ENCODE measurements at places on chromosomes 7 and 10.

DNA sequence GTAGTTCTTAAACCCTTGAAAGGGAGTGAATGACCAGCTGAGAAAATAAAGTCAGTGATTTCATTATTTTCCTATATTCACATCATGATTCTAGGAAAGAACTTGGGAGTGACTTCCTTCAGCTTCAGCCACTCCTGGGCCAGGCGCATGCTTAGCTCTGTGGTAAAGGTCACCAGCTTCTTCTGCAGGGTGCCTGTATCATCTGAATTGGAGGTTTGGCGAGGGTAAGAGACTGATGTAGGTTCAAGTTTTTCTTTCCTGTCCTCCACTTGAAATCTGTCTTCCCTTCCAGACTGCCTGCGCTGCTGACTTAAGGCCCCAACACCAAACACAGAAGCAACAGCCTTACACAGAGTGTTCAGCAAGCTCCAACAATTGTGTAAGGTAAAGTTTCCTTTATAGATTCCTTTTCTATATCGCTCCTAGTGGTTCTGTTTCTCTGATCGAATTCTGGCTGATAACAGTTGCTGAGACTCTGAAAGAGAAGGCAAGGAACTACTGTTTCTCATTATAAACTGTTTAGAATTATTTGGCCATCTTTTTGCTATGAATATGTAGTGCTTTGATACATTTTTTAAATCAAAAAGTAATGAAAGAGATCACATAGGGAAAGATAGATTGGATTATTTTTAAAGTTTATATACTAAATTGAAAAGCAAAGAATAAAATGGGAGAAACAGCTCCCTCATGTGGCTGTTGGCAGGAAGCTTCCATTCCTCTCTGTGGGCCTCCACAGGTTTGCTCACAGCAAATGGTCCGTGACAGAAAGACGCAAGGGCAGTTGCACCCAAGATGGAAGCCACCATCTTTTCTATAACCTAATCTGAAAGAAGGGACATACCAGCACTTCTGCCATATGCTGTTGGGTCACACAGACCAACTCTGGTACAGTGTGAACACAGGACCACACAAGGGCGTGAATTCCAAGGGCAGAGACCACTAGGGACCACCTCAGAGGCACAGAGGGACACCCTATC, 14.0 kb downstream of the GATAD1 start:
- DNase-seq = peak; percentile 3

DNA sequence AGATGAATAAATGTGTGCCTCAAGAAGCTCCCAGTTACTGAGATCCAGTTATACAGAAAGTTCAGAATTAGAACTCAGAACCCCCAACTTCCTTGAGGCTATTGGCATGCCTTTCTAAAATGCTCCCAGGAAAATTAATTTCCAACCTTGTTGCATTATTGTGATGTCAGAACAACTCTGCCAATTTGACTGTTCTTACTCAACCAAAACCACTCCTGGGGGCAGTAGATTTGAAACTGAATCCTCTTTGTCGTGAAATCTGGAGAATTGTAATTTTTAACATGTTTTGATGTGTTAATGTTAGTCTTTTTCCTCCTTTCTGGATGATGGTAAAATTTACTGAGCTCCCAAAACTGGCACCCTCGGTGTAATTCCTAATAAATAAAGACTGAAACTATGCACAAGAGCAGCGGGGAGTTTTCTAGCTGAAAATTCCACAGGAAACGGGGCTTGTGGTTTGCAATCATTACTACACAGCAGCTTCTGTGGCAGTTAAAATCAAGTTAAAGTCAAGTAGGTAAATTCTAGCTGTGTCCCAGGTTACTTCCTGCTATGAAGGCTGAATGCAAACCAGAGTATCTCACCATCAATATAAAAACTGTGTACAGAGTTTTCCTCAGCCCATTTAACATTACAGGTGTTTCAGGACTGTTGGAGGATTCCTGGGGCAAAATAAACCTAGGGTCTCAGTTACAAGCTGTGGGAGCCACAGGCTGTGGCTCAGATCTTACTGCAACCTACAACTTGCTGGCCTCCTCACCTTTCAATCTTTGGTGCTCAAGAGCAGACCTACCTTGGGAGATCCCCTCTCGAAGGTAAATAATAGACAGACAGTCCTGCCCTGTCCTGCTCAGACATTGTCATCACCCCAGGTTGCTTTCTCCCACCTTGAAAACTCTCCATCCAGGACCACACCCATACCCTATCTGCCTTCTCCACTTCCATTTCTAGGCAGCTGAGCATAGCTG, 156.3 kb upstream of the KMT2E start:
- no peak for DNase-seq

- DNase-seq = no peak
These were observed 76.0 kb upstream of the FAM20C start for GRCh38 chr7:116188-116981.

DNA sequence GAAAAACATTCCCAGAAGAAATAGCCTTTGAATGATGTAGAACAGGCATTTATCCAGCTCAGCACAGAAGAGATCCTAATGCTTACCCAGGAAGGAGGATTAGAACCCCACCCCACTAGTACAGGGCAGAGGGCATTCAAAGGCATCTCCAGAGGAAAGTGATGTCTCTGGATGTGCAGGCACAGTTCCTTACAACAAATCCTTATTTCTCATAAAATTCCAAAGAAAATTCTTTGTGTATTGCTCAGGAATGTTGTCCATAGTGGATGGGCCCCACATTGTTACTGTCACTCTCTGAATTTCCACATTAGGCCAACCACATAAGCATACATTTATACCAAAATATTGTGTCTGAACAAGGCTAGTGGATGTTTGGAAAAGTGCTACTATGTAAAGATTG, 243.0 kb downstream of the ADRA2A start:
- DNase-seq = no peak

DNA sequence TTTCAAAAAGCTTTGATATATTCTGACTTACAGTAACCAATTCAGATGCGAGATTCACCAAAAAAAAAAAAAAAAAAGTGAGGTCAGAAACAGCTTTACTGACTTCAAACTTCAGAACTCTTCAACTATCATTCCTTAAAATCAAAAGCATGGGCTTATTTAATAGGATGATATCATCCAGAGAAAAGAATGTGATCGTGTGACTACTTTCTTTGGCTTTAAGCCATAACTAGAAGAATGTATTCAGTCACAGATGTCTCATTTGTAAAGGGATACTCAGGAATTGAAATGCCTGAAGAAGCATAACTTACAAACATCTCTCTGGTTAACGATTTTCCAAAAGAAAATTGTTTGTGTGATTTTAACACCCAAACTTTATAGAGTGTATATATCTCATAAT, 11.5 kb downstream of the TPK1 start:
- DNase-seq = no peak

DNA sequence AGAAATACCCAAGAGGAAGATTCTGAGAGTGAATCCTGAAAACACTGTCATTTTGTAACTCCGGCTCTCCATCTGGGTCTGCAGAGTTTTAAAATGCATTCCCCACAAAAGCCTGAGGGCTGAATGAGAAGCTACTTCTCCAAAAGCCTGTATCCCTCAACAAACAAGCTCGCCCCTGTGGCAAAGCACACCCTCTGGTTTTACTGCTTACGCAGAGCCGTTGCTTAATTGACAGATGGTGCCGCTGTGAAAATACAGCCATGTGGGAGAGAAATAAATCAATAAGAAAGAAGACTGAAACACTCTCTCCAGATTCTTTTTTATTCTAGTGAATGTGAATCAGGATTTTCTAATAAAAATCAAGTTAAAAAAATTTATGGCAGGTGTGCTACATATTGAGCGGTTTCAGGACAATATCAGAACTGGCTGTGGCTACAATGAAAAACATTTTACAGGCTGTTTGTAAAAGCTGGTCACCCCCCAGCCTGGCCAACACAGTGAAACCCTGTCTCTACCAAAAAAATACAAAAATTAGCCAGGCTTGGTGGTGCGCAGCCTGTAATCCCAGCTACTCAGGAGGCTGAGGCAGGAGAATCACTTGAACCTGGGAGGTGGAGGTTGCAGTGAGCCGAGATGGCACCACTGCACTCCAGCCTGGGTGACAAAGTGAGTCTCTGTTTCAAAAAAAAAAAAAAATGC, 32.5 kb downstream of the C7orf33 start:
- no peak for DNase-seq

DNA sequence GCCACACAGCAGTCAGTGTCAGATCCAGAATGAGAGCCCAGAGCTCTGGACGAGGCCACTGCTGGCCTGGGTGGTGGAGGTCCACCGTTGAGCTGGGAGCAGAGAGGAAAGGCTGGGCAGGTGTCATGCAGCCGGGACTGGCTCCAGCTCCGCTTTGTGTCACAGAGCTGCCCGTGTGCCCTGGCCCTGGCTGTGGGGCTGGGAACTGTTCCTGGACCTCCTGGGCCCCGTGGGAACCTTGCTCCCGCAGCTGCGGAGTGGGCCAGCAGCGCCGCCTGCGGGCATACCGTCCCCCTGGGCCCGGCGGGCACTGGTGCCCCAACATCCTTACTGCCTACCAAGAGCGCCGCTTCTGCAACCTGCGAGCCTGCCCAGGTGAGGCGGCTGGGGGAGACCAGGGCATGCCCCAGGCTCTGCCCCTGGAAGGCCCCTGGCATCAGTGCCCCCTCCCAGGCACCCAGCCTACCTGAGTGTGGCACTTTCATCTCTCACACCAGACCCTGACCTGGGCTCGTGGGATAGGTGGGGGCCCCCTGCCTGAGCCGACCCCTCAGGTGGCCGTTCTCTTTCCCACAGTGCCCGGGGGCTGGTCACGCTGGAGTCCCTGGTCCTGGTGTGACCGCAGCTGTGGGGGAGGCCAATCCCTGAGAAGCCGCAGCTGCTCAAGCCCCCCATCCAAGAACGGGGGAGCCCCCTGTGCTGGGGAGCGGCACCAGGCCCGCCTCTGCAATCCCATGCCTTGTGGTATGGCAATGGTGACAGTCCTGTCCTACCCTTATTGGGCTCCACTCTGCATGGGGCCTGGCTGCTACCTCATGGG, 18.8 kb upstream of the ZNF862 start:
- no peak for DNase-seq

All from stimulated activated CD4-positive, alpha-beta T cell treated with anti-CD3 and anti-CD28 coated beads, Interleukin-4, amount 100 ng/mL, for 4 hours (primary cell).